Subcutaneous adipose tissue (tissue), 4 donors: ENCODE measurements at places on chromosomes 12 and 14. TPM values are rescaled to one million over a fixed set of nuclear protein-coding genes. Genes with fewer than 3 reads are reported as not detected.

TMEM52B gene
- total RNA-seq, result not detected

NINJ2 gene
- 54.3 TPM for total RNA-seq

CMA1 gene
- 2.2 TPM for total RNA-seq

CD163L1 gene
- 1.7 TPM for total RNA-seq

DNAH10 gene
- total RNA-seq, result under 0.01 TPM

LTBR gene
- 157 TPM for total RNA-seq

ARMH4 gene
- total RNA-seq, result 6.6 TPM

LIN7A gene
- 12.1 TPM for total RNA-seq

RASSF8 gene
- total RNA-seq, result 40.1 TPM

GCH1 gene
- total RNA-seq, result 4.8 TPM

IL22 gene
- not detected for total RNA-seq
